Aorta (tissue), 5 donors: ENCODE measurements at places on chromosomes 11 and 22.
A peak's percentile ranks its signal among the peaks of the same experiment; 100 is the strongest.

GRCh38 chr22:17606496-17606895 is 22.1 kb downstream of the ATP6V1E1 start:
- no peak for DNase-seq

GRCh38 chr11:72358466-72359405 is 75.6 kb downstream of the CLPB start:
- no peak for DNase-seq

GRCh38 chr11:116694815-116695590 is 77.8 kb downstream of the BUD13 start:
- peak; percentile 58 for DNase-seq

DNA sequence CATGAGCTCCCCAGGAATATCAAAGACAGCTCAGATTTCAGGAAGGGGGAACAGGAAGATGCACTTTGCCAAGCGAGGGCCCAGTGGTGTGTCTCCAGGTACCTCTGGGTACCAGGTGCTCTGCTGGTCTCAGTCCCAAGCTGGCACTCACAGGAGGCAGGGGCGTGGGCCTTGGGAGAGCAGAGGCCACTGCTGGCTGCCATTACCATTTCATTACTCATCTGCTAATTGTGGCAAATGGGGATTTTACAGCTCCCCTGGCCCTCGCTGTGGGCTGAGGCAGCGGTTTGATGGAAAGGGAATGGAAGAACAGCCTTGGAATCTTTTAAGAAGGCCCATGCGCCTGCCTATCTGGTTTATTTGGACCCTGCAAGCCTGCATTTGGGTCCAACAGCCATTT is 192.0 kb upstream of the NAV2 start:
- DNase-seq: no peak

DNA sequence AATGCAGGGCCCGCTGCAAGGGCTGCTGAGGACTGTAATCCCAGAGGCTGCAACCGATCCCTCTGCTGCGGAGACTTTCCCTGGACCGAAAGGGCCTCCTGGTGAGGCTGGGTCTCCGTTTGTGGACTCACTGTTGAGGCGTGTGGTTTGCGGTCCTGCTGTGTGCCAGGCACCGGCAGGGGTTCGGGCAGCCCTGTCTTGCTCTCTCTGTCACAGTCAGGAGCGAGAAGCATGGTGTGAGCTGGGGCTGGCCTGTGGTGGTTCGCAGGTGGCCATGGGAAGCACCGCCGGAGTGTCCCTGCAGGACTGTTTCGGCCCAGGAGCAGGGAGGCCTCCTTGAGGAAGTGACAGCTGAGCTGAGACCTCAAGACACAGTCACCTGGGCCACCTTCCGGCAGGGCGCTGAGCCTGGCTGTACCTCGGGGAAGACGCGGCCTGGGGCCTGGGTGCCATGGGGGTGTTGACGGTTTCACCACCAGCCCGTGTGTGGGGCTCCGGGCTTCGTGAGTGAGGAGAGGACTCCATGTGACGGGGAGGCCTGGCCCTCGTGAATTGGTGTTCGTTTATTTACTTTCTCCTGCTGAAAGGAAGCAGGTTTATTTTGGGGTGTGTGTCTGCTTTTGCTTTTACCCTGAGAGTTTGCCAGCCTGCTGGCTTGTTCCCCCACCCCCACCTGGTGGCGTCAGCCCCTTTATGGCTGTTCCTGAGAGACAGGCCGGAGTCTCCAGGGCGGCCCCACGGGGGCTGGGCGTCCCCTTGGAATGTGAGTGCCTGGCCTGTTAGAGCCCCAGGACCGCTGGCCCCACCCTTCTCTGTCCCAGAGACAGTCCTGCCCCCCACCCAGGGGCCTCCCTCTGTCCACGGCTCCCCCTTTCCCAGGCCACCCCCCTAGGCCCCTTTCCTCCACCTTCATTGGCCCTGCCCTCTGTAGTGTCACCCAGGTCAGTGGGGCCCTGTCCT is 122.5 kb downstream of the KCNQ1OT1 start:
- DNase-seq: peak; percentile 59

GRCh38 chr11:10293423-10294289 is at the start of gene SBF2:
Gene SBF2 (minus strand): TSS chr11:10294219. CDS start chr11:10294069, 150 bp downstream.
- DNase-seq: peak; percentile 96

DNA sequence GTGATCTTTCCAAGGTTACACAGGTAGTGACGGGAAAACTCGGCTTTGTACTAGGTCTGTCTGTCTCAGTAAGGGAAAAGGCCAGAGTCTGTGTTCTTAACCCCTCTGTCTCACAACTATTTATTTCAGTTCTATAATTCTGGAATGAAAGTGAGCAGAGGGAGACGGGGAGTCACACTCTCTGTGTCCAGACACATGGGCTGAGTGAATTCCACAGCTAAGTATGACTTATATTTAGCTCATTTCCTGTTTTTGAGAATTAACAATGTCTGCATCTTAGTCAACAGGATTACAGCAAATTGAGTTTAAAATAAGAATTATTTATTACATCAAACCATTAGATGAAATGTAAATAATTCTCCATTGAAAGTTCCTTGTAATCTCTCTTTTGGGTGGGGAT is 62.5 kb upstream of the OR4B1 start:
- no peak for DNase-seq

GRCh38 chr11:20093775-20094174 is 66.5 kb downstream of the DBX1 start:
- DNase-seq: no peak

GRCh38 chr11:128420265-128420664 is 167.1 kb downstream of the ETS1 start:
- no peak for DNase-seq
